GM06990 (cell line): ENCODE measurements at places on chromosomes 16 and 17.

DNA sequence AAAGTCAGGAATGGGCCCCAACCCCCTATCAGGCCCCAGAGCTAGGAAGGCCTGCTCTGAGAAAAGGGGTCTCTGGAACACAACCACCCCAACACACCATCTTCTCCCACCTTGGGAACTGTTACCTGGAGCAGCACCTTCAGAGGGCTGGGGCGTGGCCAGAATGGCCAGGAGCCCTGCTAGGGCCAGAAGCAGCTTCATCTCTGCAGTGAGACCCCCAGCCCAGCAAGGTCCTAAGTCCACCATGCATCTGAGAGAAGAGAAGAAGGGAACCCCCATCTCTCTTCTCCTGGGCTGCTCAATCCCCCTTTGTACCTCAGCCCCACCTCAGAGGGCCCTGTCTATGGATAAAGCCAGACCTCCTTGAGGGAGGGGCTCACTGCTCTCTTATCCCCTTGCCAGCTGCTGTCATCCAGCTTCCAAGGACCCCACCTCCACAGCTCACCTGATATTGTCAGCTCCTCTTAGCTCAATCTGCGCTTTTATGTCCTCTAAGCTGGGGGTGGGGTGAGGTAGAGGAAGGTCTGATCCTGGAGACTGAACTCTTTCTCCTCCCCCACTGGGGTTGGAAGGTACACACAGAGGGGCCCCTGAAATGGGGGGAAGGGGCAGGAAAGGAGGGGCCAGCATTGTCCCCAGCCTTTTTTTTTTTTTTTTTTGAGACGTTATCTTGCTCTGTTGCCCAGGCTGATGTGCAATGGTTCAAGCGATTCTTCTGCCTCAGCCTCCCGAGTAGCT, at the start of gene MPO:
Gene MPO (minus strand): TSS at position 456 of the 738 bp plus-strand sequence. CDS start 177 bp downstream, at position 279.
- DNase-seq = no peak

GRCh38 chr17:27871407-27871806, 21.8 kb downstream of the LYRM9 start:
- no peak for DNase-seq

GRCh38 chr17:15237106-15237425, 28.1 kb downstream of the PMP22 start:
- DNase-seq = no peak

GRCh38 chr16:7513429-7513828, 180.8 kb downstream of the RBFOX1 start:
- no peak for DNase-seq

GRCh38 chr16:15827709-15828343, 29.0 kb downstream of the MYH11 start:
- DNase-seq = no peak

GRCh38 chr16:50334106-50334975, 34.4 kb downstream of the BRD7 start:
- DNase-seq = no peak

- DNase-seq = no peak
These were observed 89.2 kb downstream of the PITPNC1 start for GRCh38 chr17:67466251-67466796.

- DNase-seq = no peak
These were observed 21.0 kb upstream of the EVPL start for GRCh38 chr17:76048025-76048605.

DNA sequence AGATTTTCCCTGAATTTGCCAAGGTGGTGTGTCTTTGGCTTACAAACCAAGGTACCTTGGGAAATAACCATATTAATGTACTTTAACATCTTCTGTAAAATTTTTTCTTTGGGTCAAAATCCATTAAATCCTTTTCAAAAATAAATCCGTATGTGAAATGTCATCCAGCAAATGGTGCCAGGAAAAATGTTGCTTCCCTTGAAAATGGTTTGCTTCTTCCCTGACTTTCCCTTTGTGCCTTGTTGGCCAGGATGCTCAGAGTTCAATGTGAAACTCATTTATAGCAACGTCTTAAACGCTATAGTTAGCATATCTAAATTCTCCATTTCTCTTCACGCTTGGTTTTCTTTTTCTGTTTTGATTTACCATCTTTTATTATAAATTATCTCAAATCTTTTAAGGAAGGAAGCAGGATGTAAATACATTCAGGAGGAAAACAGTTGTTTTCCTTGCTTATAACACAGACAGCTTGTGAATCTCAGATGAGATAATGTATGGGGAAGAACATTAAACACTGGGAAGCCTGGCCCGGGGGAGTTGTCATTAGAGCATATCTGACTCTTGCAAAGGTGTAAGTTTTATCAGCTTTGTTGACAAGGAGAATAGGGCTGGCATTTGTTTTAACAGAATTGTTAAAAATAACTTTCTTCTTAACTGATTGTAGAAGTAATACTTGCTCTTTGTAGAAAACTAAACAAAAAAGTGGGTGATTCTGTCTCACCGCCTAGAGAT, 42.1 kb downstream of the GPRC5B start:
- no peak for DNase-seq

DNA sequence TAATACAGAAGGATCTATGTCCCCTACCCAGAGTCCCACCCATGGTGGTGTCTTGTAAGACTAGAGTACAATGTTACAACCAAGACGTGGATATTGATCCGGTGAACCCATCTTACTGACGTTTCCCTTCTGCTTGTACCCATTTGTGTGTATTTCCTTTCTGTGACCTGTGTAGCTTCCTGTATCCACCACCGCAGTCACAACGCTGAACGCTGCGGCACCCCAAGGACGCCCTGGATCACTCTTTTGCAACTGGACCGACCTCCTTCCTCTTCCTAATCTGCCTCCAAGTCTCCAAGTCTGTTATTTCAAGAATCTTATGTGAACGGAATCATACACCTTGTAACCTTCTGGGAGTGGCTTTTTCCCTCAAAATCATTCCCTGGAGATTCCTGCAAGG, 33.5 kb upstream of the CBX4 start:
- DNase-seq = no peak

DNA sequence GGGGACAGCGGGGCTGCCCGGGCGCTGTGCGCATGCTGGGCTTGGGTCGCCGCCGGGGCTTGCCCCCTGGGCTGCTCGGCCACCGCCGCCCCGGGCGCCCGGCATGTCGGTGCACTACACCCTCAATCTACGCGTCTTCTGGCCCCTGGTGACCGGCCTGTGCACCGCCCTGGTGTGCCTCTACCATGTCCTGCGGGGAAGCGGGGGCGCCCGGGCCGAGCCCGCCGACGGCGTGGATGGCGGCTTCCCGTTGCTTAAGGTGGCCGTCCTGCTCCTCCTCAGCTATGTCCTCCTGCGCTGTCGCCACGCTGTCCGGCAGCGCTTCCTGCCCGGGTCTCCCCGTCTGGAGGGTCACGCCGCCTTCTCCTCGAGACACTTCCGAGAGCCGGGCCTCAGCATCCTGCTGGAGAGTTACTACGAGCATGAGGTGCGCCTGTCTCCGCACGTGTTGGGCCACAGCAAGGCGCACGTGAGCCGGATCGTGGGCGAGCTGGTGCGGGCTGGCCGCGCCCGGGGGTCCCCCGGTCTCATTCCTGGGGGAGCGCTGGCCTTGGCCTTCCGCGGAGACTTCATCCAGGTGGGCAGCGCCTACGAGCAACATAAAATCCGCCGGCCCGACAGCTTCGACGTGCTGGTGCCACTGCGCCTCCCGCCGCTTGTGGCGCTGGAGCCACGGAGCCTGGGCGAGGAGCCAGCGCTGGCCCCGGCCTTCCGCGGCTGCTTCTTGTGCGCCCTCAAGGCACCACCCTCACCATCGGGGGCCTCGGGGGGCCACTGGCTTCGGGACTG, 789 bp downstream of the ITPRIPL2 start:
- peak; percentile 73 for DNase-seq
